NCI-H1105 (cell line): ENCODE measurements at places on chromosomes 7 and 10.

GRCh38 chr7:69109246-69109645 is 489.0 kb upstream of the AUTS2 start:
- DNase-seq, result no peak

GRCh38 chr10:58898854-58899573 is 277.4 kb upstream of the PHYHIPL start:
- no peak for DNase-seq

DNA sequence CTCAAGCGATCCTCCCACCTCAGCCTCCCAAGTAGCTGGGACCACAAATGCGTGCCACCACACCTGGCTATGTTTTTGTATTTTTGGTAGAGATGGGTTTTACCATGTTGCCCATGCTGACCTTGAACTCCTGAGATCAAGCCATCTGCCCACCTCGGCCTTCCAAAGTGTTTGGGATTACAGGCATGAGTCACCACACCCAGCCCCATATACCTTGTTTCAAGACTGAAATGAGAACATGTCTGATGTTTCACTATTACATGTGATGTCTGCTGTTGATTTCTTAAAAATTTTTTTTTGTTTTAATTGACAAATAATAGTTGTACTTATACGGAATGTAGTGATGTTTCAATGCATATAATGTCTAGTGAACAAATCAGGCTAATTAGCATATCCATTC is 14.5 kb downstream of the KLHL7 start:
- DNase-seq, result no peak

DNA sequence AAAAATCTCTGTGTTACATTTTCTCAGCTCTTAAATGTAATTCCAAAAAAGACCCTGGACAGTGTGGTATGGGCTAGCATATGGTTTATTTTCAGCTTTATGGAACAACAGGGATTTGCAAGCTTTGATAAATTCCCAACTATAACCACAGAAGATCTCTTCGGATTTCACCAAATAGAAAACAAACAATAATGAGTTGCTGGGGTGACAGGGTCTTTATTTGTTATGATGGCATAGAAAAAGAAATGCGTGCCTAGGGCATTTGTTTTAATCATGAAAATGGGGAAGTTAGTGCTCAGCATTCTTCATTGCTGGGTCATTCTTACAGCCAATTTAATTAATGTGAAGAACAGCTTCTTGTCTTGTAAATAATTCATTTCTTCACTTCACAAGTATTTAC is 139.0 kb downstream of the LRRN3 start:
- no peak for DNase-seq

DNA sequence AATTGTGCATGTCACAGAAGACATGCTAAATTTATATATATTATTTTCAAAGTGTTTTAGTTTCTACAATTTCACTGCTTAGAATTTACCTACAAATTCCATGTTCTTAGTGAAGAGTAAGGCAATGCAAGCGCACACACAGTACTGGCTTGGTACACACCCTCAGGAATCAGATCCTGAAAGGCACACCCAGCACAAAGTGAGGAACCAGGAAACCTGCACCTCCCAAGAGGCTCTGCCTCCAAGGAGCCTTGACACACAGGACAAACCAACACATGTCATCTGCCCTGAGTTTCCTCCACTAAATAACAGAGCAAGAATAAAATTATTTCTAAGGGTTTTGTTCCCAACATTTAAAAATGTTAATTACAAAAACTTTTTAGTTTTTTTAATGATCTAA is 156.2 kb downstream of the PARD3 start:
- no peak for DNase-seq

- no peak for DNase-seq
These were observed 33.8 kb upstream of the TOMM7 start for GRCh38 chr7:22856416-22856815.

DNA sequence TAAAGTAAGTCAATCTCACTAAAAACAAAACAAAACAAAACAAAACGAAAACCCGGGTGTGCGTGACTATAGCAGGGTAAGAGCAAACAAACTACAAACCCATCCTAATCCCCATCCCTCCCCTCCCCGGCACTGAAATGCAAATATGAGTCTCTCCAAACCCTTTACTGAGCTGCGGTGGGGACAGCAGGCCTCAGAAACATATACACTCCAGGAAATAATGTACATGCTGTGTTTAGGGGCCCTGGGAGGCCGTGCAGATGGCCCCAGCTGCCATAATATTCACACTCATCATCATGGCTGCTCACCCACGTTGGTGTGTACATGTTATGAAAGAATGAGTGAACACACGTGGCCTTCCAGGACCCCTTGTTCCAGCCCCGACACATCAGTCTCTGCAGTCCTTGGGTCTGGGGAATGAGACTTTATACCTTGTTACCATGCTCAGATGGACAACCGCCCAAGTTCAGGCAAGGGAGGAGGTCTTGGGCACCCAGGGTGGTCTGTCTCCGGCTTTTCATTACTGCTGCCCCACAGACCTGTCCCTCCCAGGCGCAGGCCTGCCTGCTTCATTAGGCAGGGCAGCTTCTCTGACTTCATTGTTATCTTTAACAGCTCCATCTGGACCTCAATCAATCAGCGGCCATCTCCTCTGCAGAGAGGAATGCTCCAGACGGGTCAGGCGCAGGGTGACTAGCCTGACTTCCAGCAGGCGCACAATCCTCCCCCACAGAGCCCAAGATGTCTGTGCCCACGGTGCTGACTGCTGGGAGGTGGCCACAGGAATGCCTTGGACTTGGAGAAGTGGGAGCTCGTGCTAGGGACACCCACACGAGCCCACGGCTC is 20.6 kb downstream of the HSPA12A start:
- no peak for DNase-seq

DNA sequence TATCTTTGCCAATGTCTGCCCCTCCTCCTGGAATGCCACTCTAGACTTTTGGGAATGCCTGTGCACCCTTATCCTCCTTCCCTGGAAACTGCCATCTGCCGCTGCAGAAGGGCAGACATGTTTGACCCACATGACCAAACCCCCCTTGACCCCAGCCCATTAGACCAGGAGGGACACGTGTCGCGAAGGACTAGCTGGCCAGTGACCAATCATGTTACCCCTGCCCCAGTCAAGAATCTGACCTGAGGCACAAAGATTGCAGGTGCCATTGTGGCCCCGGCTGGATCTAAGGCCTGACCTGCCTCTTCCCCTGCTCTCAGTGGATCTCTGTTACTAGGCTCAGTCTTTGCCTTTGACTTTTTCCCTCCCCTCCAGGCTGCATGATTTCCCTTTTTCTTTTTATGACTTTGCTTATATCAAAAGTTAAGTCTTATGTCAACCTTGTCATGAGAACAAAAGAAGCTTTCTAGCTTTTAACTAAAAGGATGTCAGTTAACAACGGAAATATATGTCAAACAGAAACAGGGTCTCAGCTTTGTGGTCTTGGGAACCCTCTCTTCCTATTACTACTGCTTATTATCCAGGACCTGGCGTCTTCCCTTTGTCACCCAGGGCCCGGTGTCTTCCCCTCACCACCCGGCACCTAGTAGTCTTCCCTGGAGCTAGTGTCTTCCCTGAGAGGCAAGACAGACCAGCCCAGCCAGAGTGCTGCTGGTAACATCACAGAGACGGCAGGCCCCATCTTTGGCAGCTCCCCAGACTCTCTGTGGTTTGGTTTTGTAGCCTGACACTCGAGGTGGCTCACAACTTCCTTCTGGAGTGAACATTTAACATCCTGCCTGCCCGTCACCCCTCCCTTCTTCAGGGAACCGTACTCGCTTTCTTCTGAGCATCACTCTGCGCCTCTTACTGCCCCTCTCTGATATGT is 24.4 kb upstream of the PPIF start:
- no peak for DNase-seq

DNA sequence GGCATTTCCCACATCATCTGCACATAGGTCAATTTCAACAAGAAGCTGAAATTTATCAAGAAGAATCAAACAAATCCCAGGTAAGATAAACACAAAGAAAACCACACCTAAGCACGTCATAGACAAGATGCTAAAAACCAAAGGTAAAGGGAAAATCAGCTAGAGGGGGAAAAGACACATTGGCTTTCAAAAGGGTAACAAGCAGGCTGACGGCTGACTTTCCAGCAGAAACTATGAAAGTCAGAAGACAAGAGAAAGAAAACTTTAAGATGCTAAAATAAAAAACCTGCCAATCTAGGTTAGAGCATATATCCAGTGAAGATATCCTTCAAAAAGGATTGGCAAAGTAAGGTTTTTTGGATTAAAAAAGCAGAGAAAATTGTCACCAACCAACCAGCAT is 59.9 kb upstream of the RHEB start:
- no peak for DNase-seq

GRCh38 chr10:80590585-80591125 is 53.0 kb downstream of the SH2D4B start:
- no peak for DNase-seq

DNA sequence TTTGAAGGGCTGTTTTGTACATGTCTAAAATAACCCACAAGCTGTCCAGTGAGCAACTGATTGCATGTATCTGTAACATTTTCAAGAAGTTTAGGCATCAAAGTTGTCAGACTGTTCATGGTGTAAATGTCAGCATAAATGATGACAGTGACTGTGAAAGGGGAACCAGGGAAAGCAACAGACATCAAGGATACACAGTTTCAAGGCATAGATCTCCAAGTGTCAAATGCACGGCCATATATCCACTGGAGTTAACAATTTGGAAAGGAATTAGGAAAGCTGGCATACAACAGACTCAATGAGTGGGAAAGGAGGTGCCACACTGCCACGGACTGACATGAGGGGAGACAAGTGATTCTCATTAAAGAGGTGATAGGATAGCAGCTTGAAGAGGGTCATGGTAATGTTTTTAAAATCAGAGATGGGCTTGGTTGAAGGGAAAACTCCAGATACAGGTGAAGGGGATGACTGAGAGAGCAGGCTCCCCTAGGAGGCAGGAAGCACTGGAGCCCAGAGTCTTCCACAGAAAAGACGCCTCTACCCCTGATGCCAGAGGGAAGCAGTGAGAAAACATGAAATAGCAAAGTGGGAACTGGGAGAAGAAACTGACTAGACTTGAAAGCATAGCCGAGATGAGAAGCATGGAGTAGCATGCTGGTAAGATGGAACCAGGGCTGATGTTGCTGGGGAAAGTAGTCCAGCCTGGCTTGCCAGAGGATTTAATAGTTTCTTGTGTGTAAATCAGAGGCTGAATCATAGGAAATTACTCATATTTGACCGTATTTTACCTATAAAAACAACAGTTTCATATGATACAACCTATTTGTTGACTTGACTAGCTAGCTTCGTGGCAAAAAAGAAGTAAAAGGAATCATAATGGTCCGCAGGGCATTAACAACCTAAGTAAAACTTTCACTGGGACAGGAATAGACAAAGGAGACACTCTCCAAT is 18.6 kb downstream of the NSMCE4A start:
- DNase-seq, result no peak

DNA sequence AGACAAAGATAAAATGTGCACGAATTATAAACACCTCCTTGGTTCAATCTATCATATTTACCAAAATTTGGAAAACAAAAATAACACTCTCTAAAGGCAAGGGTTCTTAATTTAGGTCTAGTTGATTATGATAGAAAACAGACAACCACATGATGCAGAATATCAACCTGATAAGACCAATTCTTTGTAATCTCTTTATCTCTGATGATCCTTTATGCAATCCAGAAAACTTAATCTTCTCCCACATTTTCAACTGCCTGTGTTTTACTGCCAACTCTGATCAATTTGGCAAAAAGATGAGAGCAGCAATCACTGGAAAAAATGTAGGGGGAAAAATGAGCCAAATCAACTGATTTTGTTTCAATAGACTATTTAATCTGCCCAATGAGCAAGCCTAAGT is 148.5 kb downstream of the LRRN3 start:
- DNase-seq, result no peak

GRCh38 chr7:93980744-93981479 is 23.2 kb downstream of the BET1 start:
- no peak for DNase-seq

DNA sequence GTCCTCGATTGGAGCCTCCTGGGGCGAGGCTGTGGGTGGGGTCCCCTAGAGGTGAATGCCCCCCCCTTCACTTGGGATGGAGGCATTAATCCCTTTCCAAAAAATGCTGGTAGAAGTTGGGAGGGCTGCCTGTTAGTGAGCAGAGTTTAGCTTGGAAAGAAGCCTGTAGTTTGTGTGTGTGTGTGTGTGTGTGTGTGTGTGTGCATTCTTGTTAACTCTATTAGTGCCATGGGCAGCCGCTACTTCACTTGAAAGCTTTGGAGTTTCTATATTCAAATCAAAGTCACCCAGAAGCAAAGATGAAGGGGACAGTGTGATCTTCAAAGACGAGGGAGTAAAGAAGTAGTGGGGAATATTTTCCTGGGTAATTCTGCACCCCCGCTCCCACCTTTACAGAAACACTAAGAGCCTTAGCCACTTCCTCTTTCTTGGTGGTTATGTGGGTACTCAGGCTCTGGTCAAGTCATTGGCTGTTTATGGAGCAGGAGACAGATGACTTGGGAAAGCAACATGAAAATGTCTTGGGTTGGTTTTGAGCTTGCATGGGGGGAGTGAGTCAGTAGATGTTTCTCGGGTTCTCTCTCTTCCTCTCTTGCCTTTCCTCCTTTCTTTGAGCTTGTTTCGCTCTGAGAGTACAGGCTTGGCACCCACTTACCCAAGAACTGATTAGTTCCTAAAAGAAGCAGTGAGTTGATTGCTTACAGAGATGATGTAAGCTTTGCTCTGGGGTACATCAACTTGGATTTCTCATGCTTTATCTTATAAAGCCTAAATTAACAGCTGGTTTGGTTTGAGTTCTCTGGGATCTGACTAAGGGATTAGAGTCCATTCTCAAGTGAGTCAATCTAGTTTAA is 35.9 kb downstream of the TCF7L2 start:
- no peak for DNase-seq

- DNase-seq, result no peak
These were observed 157.1 kb downstream of the TCERG1L start for GRCh38 chr10:131154306-131155025.

GRCh38 chr10:23362069-23362830 is 17.7 kb upstream of the C10orf67 start:
- no peak for DNase-seq

- DNase-seq, result no peak
These were observed 95.5 kb downstream of the UBE3C start for GRCh38 chr7:157234271-157234670.

GRCh38 chr7:31788445-31788844 is 101.4 kb downstream of the PPP1R17 start:
- no peak for DNase-seq

DNA sequence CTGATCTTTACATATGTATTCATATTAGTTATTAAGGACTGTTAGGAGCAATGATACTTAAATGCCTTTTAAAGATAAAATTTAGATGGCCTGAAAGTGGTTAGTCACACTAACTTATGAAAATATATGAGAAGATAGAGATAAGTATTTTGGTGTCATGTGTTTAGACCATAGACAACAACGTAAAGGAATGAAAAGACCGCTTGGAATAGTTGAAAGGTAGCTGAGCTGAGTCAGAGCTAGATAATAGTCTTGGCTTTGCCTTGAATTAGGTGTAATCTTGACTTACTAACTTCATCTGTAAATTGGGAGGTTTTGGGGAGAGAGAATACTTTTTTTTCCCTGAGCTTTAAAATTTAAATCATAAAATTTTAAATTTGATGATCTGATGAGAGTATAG is 127.0 kb downstream of the LYZL1 start:
- DNase-seq, result no peak
